Activated CD4-positive, alpha-beta T cell treated with anti-CD3 and anti-CD28 coated beads, Interleukin-2, amount 10 ng/mL, durations not matched to agents 24 days and 14 days (primary cell): ENCODE measurements at places on chromosomes 12 and 14.

- DNase-seq, result no peak
These were observed 120.1 kb downstream of the TTC7B start for GRCh38 chr14:90695997-90696660.

DNA sequence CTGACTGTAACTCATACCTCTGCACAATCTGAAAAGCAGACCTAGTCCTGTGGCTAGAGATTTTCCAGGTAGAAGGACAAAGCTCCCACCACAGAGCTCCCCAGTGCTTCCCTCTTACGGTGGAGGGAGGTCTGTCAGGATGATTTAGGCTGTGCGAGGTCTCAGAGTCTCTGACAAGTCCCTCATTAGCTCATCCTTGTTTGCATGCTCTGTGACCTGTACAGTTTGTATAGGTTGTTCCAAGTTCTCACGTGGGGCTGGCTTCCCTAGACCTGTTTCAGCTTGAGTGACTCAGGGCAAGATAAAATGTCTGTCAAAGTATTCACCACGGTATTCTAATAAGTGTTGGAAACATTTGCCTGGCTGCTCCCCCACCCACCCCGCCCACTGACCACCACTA is 34.8 kb downstream of the ASCL1 start:
- DNase-seq, result peak; percentile 25

- DNase-seq, result no peak
These were observed 11.1 kb upstream of the CMAS start for GRCh38 chr12:22034709-22035506.

DNA sequence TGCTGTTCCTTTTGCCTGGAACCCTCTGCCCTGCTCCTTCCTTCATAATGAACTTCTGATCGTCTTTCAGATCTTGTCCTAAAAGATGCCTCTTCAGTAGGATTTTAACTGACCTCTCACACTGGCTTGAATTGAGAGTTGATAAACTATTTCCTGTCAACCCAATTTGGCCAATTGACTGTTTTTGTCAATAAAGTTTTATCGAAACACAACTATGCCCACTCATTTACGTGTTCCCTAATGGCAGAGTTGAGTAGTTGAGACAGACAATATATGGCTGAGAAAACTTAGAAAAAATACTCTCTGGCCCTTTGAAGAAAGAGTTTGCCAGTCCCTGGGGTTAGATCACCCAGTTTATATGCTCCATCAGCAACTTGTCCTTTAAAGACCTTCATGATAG is 171.7 kb upstream of the TBX3 start:
- DNase-seq, result no peak

- DNase-seq, result no peak
These were observed 545 bp upstream of the GALNT9 start for GRCh38 chr12:132329720-132330548.

DNA sequence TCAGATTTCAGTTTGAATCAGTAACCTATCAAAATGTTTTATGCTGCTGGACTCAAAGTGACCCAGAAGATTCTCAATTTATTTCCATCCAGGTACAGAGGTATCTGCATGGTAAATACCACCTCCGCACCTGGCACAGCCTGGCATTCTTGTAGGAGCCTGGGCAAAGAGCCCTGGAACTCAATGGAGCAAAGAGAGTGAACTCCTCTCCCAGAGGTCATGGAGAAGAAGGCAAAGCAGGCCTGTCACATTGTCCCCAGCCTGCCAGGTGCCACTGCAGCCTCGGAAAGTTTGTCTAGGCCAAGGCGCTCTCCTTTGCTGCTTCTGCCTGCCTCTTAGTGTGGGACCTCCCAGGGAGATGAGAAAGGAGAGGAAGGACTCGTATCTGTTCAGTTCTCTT is 319.8 kb downstream of the ZFP36L1 start:
- no peak for DNase-seq

DNA sequence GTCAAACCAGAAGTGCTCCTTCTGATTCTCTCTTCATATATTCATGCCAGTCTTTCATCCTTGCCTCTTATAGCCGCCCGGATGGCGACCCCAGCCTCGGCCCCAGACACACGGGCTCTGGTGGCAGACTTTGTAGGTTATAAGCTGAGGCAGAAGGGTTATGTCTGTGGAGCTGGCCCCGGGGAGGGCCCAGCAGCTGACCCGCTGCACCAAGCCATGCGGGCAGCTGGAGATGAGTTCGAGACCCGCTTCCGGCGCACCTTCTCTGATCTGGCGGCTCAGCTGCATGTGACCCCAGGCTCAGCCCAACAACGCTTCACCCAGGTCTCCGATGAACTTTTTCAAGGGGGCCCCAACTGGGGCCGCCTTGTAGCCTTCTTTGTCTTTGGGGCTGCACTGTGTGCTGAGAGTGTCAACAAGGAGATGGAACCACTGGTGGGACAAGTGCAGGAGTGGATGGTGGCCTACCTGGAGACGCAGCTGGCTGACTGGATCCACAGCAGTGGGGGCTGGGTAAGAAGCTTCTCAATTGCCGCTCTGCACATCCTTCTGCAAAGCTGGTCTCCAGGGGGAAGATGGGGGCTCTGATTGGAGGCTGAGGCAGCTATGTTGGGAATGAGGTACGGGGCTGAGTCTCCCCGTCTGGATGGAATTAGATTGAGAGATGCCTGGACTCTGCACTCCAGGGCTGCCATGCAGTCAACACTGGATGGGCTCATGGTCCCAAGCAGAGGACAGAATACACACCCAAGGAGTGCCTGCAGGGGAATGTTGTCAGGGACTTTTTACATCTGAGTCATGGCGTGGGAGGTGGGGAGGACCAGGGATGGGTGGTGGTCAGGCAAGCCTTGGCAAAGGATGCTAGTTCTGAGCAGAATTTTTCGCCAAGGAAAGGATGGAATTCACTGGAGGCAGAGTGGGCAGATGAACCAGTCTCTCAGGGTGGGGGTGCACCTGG is 1.3 kb downstream of the BCL2L2 start:
- no peak for DNase-seq

DNA sequence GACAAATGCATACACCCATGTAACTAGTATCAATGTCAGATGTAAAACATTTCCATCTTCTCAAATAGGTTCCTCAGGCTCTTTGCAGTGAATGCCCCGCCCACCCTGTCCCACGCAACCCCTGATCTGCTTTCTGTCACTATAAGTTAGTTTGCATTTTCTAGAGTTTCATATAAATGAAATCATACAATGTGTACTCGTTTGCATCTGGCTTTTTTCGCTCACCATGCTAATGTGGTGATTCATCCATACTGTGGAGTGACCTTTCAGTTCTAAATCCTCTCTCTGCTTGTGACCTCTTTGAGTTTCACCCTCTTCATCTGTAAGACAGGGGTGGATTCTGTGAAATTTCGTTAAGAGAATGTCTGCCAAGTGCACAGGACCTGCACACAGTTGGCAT is 30.6 kb upstream of the MSI1 start:
- DNase-seq, result no peak

- DNase-seq, result no peak
These were observed 26.4 kb downstream of the CDC42BPB start for GRCh38 chr14:103030741-103031565.

GRCh38 chr12:83827860-83828259 is 1084.7 kb downstream of the SLC6A15 start:
- DNase-seq, result no peak

DNA sequence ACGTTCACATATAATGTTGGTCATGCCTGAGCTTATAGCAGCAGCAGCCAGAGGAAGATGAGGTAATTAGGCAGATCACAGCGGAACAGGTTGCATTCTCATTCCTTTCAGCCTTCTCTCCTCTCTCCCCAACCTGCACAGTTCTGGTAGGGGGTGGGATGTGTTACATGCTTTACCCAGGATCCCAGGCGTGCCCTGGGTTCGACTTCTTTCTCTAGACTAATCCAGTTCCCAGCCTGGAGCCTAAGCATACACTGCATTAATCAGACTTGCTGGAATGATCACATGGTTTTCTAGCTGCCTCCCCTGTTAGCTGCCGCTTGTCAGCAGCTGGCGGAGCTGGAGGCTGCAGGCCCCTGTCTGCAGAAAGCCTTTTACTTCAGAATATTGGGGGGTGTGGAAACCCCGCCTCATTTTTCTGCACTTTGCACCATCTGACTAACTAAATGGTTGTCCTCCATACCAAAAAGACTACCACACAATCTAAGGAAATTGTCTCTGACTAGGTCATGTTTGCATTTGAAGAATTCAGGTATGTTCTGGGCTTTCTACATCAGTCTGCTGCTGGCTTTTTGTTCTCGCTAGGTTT is 46.0 kb upstream of the EVL start:
- no peak for DNase-seq

DNA sequence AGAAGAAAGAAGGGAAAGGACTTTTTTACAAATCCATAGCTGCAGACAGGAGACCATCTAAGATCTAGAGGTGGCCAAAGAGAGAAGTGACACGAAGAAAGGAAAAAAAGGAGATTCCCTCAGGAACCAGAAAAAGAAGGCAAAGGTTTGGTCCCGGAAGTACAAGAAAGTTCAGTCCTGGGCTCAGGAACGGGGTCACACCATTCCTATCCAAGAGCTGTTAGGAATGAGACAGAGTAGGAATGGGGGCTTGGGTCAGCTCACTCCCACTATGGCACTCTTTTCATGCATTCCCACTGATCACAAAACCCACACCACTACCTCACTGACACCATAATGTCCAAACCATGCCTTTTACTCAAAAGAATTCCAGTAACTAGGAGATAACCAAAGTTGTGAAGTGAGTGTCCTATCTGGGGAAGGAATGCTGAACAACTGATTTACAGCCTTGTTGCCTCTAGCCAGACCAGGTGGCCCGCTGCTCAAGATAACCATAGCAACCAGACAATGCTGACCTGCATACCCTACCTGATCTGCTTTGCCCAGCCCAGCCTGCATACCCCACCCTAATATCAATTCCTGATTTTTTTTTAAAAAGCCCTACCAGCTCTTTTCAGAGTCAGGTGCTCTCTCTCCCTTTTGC is 8.4 kb downstream of the PPP2R3C start:
- no peak for DNase-seq

DNA sequence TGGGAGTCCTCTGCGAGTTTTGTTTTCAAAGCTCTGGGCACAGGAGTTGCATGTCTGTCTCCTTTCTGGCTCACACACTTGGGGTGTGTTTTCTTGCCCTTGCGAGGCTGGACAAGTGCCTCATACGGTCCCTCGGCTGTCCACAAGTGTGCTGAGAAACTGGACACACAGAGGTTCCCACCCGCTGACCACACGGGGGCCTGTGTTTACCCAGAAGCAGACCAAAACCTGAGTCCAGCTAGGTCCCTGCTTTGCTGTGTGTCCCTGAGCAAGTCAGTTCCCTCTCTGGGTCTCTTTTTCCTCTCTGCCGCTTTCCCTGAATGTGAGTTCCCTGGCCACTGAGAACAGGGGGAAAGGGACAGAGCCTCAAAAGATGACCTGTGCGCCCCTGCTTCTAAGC is 678 bp upstream of the OAS2 start:
- DNase-seq, result no peak
